ENCODE measurements at places on chromosomes 6 and 20. TPM values are rescaled to one million over a fixed set of nuclear protein-coding genes. Genes with fewer than 3 reads are reported as not detected.

The BNIP5 gene
- total RNA-seq, result 12.6 TPM

The TMEM170B gene
- total RNA-seq, result 2.0 TPM

The TFAP2D gene
- not detected for total RNA-seq

The TRIM15 gene
- 73.2 TPM for total RNA-seq

The ATG5 gene
- 51.6 TPM for total RNA-seq

The THBS2 gene
- 39.1 TPM for total RNA-seq

The TFAP2A gene
- total RNA-seq, result 0.09 TPM

The GSTA2 gene
- total RNA-seq, result 0.27 TPM

The TUBB2B gene
- total RNA-seq, result 3.6 TPM

The DEFB132 gene
- total RNA-seq, result not detected

The CCR6 gene
- total RNA-seq, result 0.43 TPM

The PTCHD4 gene
- not detected for total RNA-seq

The ARMC2 gene
- total RNA-seq, result 3.5 TPM

The TEAD3 gene
- total RNA-seq, result 28.8 TPM

The TMEM151B gene
- 1.4 TPM for total RNA-seq

The LINC00237 gene
- total RNA-seq, result not detected

The GJA10 gene
- total RNA-seq, result not detected

Measured in mucosa of descending colon (tissue), 3 donors.